ENCODE measurements at places on chromosomes 7 and 10.

GRCh38 chr7:46741938-46742540 is 821.0 kb upstream of the IGFBP3 start:
- no peak for DNase-seq

- DNase-seq: no peak
Measured at GRCh38 chr10:11837372-11838161, 14.4 kb downstream of the PROSER2 start.

DNA sequence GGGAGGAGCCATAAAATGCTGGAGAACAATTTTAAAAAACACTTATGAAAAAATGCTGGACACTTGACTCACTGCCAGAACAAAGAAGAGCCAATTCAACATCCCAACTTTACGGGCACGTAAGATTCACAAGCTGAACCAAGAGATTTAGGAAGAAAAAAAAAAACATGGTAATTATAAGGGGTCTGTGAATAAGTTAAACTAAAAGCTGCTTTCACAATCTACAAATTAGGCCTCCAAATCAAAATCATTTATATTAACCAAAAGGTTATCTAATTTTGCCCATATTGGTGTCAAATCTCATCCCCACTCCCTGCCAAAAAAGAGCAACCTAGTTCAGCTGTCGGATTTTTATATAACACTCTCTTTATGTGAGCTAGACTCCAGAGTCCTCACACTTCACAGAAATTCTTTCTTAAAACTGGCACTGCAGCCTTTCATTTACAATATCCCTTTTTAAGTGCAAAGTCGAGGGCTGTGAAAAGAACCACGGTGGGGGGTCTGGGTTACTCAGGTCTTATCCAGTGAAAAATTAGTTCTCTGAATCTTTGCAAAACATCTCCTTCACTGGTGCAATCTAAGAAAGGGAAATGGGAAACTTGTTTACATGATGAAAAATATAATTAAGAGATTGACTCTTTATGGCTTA is 30.4 kb upstream of the DGKI start:
- no peak for DNase-seq

GRCh38 chr10:130190055-130190736 is 54.0 kb downstream of the GLRX3 start:
- DNase-seq: peak; percentile 89

DNA sequence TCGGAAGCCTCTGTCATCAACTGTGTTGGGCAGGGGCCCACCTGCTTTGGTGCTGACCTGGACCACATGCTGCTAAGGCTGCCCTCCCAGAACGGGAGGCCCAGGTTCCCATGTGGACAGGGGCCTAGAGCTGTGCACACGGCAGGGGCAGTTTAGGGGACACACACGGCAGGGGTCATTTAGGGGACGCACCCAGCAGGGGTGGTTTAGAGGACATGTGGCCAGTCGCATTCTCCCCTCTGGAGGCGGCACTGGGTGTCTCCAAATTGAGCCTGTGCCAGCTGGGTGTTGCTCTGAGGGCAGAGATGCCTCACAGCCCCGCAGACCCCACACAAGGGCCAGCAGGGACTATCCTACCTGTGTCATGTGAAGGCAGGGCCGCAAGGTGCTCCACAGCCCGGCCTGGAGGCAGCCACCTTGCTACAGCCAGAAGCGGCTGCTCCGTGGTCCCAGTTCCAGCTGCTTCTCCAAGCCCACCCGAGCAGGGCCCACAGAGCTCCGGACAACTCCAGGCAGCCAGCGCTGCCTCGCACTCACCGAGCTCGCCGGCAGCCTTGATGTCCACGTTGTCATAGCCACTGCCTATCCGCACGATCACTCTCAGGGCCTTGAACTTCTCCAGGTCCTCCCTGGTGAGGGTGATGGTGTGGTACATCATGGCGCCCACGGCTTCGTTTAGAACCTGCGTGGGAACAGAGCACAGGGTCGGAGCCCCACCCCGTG is 60.7 kb downstream of the ZRANB1 start:
- DNase-seq: no peak

GRCh38 chr10:65910209-65910608 is 1015.6 kb upstream of the LRRTM3 start:
- no peak for DNase-seq

GRCh38 chr10:114953047-114953446 is 15.1 kb downstream of the TRUB1 start:
- DNase-seq: no peak

- no peak for DNase-seq
Measured at GRCh38 chr7:67732898-67733297, 736.3 kb downstream of the TYW1 start.

DNA sequence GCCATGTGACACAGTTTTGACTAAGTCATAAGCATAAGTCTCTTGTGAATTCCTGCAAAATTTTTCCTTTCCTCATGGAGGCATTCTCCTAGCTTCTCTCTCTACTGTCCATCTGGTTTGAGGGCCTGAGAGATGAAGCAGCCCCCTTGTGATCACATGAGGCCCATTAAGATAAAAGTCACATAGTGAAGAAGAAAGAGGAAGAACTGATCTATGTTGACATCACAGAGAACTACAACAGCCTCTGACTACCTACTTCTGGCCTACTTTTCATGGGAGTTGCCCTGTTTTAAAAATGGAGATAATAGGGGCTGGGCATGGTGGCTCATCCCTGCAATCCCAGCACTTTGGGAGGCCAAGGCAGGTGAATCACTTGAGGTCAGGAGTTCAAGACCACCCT is 50.4 kb downstream of the TFEC start:
- DNase-seq: no peak

DNA sequence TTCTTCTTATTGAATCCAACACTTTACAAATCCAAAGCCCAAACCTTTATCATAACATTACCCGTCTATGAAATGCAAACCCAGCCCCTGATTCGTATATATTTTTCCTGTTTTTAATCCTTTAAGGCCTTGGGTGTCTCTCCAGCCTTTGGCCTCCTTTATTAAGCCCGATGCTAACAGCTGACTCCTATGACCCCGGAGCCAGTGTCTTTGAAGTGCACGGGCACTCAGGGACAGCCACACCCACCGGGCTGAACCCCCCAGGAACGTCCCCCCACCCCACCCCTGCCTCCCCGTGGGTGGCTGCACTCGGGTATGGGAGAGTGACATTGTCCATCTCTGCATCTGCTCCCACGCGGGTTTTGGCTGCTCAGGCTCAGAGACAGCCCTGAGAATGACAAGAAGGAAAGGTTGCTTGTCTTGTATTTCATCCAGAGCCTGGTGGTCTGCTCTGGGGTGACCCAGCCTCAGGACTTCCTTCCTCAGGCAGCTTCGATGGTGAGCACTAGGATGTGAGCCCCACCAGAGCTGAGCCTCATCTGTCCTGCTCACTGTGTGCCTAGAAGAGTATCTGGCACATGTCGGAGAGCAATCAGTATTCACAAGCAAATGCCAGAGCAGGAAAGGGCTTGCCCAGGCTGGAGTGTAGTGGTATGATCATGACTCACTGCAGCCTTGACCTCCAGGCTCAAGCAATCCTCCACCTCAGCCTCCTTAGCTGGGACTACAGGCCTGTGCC is 210.4 kb downstream of the SKIDA1 start:
- no peak for DNase-seq

- DNase-seq: no peak
Measured at GRCh38 chr7:68542831-68543230, 1055.4 kb upstream of the AUTS2 start.

DNA sequence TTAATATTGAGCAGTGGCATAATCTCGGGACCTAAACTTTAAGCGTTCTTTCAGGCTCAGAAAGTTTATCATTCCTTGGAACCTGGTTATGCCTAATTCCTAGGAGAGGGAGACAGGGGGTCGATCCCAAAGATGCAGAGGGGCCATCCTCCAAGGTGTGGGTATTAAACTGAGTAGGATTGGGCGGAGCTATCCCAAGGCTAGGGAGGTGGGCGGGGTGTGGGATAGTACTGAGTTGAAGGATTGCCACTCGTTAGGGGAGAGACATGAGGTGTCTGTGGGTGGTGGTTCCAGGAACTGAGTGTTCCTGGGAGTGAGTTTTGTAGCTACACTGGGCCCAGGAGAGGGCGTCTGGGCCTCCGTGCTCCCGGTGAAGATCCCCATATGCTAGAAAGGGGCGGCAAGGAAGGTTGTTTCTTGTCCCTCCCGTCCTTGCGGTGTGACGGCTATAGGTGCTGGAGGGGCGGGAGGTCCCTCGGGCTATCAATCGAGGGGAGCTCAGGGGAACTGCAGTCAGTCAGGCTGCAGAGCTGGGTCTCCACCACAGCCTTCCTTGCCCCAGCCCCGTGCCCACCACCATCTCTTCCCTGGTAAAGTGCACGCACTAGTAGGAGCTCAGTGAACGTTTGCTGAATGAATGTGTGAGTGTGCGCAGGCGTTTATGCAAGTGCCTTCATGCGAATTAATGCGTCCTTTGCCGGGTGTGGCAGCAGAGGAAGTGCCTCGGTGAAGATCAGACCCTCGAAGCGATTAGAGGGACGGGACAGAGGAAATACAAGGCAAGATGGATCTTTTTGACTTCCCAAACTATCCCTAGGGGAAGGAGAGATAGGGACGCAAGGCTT is 3.0 kb upstream of the HMX2 start:
- no peak for DNase-seq

DNA sequence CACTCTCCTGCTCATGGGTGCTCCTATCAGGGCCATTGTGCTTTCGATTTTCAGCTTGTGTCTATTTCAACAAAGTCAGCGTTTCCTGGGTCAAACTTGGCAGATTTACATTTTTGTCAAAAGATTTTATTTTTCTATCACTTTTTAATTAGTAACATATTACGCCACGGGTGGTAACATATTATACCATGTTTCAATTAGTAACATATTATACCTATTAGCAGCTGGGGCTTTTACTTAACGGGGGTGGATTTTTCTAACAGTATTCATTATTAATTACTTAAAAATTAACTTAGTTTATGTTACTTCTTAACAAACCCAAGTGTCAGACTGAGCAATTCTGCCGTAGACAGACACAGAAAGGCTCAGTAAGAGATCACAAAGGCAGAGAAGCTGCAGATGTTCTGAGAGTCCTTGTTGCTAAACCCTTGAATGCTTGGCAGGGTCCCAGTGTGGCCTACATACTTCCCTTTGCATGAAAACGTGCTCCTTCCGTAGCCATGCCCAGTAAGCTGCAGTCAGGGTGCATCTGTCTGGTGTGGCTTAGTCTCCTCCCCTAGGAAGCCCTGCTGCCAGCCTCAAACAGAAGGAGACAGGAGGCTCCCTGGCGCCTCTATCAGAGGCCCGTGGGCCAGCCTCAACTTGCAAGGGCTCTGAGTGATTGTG is 263.1 kb upstream of the CXCL12 start:
- no peak for DNase-seq

DNA sequence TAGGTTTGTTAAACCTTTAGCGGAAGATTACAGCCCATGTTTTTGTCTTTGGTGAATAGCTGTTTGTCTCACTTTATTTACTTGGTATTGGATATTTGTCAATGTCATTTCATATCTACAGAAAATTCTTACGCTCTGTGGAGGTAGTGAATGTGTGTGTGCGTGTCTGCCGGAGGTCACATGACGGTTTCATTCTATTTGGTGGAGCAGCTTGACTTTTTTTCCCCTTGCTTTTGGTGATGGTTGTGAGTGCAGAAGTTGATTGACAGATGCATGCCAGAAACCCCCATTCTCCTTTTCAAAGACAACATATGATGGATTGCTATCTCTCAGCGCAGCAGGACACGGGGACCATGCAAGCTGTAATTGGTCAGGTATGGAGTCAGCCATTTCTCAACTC is at the start of gene POU6F2:
TSS of gene POU6F2 (plus strand) at position 225 of the 400 bp plus-strand sequence. CDS start at position 270, 45 bp downstream.
- no peak for DNase-seq

- DNase-seq: no peak
Measured at GRCh38 chr7:118583641-118584040, 359.1 kb downstream of the ANKRD7 start.

Data from stimulated activated CD8-positive, alpha-beta memory T cell treated with anti-CD3 and anti-CD28 coated beads, Interleukin-15, amount 100 ng/mL, for 24 hours (primary cell).